ENCODE measurements at places on chromosomes 2 and 18.

DNA sequence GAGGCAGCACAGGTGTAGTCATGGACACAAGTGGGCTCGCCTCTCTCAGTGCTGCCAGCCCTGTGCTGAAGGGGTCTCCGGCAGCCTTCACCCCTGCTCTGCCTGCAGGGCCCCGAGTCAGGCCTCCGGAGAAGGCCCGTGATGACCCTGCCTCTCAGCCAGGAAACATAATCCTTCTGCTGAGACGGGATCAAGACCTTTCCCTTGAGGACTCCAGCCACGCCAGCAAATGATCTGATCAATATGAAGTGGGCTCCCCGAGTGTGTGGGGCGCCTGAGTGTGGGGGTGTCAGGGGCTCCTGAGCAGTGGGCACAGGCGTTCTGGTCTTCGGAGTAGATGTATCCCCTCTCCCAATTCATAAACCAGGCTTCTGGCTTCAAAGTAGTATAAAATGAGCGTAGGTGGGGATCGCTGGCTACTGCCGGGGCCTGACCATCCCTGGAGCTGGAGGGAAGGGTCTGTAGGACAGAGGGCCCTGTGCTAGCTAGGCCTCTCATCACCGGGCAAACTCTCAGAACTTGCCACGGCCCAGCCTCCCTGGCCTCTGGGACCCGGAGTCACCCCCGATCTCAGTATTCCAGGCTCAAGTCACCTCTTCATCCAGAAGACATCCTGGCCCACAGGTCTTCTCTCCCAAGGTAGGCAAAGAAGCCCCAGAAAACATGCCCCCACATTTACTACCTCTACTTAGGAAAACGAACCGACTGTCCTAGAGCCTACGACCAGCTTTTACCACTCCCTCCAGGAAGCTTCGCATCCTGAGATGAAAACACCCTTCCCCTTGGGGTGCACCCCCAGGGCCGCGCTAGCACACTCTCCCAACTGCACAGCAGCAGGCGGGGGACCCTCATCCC is 33.6 kb downstream of the CRACDL start:
- DNase-seq: no peak

DNA sequence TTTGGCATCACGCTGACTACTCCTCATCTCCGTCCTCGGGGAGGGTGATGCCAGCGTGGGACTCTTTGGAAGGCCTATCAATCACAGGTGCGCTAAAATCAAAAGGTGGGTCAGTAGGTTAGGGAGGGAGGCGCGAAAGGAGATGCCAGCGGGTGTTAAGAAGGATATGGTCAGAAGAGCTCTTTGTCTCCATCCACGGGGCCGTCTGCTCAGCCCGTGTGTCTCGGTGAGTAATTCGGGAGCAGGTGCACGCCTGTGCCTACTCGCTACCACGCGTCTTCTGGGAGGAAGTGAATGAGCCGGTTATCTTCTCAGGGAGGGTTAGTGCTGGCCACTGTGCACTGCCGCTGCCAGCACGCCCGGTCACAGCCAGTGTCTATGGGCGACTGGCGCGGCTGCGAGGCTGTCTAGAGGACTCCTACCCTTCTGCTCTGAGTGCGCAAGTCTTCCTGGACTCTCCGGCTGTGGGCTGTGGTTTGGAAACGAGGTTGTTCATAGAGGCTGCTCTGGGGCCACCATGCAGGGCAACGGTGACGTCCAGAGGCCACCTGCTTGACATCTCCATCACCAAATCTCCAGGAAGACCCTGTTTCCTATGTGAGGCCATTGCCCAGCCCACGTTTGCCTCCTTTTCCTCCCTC is 153.4 kb downstream of the MBP start:
- no peak for DNase-seq

GRCh38 chr2:72859831-72860262 is 27.4 kb upstream of the SPR start:
- peak; percentile 52 for DNase-seq

DNA sequence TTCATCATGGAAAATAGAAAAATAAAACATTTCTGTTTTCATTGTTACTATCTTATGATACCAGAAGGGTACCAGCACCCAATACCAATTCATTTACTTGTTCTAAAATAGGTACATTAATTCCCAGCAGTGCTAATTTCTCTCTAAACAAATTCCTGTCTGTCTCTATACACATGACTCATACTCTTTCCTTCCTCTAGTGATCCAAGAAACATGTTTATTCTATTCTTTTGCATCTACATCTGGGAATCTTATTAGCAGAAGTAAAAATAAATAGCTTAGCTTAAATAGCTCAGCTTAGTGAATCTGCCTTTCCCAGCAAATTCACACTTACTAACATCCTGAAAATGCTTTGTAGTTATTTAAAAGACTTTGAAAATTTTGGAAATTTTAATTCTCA is 84.5 kb upstream of the MAPRE2 start:
- DNase-seq: no peak

GRCh38 chr2:133651861-133652260 is 83.6 kb upstream of the NCKAP5 start:
- DNase-seq: no peak

GRCh38 chr2:14340703-14341102 is 291.8 kb upstream of the LRATD1 start:
- DNase-seq: no peak

GRCh38 chr18:54261894-54262293 is 7.4 kb upstream of the POLI start:
- no peak for DNase-seq

DNA sequence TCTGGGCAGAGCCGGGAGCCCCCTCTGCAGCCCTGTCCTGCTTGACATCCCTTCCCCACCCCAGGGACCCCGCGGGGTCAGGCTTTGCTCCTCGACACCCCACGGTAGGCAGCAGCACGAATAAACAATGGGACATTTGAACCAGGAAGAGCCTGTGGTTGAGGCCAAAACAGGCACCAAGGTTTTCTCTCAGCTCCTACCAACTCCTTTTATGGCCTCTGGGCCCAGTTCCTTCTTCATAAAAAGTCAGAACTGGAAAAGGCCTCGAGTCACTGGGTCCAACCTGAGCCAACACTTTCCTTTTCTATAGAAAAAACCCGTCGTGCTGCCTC is 20.6 kb downstream of the TEX44 start:
- no peak for DNase-seq

DNA sequence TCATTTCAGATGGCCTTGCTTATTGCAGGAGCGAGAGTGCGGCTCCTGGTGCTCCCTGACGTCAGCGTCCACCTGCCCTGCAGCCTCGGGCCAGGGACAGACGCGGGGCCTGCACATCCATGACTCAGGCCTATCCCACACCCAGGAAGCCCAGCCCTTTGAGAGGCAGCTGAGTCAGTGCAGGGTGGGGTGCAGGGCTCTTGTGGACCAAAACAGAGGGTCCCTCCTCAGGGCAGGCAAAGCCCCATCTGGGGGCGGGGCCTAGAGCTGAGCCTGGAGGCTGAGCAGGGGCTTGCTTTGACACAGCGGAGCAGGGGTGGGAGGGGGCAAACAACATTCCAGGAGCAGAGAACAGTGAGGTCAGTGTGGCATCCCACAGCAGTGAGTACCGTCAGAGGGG is 7.7 kb upstream of the ARHGEF4 start:
- DNase-seq: no peak

DNA sequence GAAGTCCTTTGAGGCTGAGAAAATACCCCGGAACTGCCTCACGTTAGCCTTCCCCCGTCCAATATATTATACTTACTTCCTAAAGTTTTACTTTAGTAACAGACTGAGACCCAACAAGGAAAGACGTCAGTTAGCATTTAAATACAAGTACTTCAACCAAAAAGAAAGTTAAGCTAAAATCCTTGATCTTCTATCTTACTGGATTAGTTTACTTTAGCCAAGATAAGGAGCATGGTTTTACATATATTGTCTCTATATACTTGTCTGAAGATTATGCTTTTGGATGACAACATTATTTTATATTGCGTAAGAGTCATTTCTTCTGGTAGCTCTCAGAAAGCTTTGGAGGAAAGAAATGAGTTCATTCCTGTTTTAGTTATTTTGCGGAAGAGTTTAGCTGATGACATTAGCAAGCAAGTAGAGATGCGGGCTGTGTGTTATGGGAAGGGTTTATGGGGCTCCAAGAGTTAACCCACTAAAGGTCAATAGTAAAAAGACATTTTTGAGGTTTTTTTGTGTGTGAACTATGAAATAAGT is 532.9 kb downstream of the ZNF516 start:
- no peak for DNase-seq

GRCh38 chr2:149089068-149089467 is 50.6 kb downstream of the LYPD6B start:
- DNase-seq: no peak

- no peak for DNase-seq
Measured at GRCh38 chr2:191012346-191012745, 1.6 kb downstream of the STAT1 start.

DNA sequence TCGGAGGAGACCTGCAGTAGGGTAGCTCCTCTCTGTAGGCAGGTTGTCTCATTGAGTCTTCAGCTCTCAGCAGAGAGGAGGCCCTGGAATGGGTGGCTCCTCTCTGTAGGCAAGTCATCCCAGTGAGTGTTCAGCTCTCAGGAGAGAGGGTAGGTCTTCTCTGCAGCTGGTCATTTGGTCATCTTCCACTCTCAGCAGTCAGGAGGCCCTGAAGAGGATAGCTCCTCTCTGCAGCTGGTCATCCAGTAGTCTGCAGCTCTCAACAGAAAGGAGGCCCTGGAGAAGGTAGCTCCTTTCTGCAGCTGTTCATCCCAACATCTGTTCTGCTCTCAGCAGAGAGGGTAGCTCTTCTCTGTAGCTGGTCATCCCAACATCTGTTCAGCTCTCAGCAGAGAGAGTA is 26.0 kb upstream of the RUFY4 start:
- no peak for DNase-seq

DNA sequence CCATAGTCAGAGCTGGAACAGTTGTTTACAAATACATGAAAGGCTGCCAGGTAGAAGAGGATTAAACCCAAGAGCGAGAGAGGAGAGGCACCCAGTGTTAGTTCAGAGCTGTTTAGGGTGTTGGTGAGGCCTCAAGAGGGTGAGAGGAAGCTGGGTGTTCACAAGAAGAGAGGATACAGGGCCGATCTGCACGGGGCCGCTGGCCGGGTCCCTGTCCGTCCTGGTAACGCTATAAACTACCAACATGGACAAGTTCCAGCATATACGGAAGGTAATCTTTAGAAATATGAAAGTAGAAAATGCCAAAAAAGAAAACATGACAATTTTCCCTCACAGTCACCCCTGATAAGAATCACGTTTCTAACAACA is 109.7 kb downstream of the TMEM18 start:
- no peak for DNase-seq

- no peak for DNase-seq
Measured at GRCh38 chr2:46970334-46971288, 55.0 kb upstream of the MCFD2 start.

- no peak for DNase-seq
Measured at GRCh38 chr2:121415727-121416126, 115.0 kb upstream of the RNU4ATAC start.

GRCh38 chr2:170770008-170770605 is at the start of gene ERICH2:
ERICH2 (plus strand) TSS chr2:170770378; CDS start chr2:170770682, 304 bp downstream.
- peak; percentile 5 for DNase-seq
